Melanocyte of skin (primary cell): ENCODE measurements at places on chromosomes 4 and X. TPM values are rescaled to one million over a fixed set of nuclear protein-coding genes. Genes with fewer than 3 reads are reported as not detected.

RRH gene
- under 0.01 TPM in 2 replicates for total RNA-seq

CRMP1 gene
- under 0.01 TPM in 2 replicates for total RNA-seq

FGB gene
- total RNA-seq: not detected in 2 replicates

UGT2B10 gene
- total RNA-seq: not detected in 2 replicates

HTN3 gene
- not detected in 2 replicates for total RNA-seq

DBET gene
- not detected in 2 replicates for total RNA-seq

ZC4H2 gene
- 7.7 and 9.7 TPM in 2 replicates for total RNA-seq

CLNK gene
- total RNA-seq: not detected in 2 replicates

SPP1 gene
- total RNA-seq: 28.6 and 36.7 TPM in 2 replicates

GAGE1 gene
- not detected in 2 replicates for total RNA-seq

ARAP2 gene
- 20.6 and 27.6 TPM in 2 replicates for total RNA-seq

ZCCHC12 gene
- 0.34 TPM in 1 of 2 replicates, not detected in the other for total RNA-seq

GPRASP1 gene
- total RNA-seq: 1.0 and 1.5 TPM in 2 replicates

PAGE5 gene
- not detected in 2 replicates for total RNA-seq

CYP2U1 gene
- 37.6 and 44.6 TPM in 2 replicates for total RNA-seq

FAT4 gene
- total RNA-seq: 0.31 and 0.33 TPM in 2 replicates

PPP1R2C gene
- not detected in 2 replicates for total RNA-seq
